Endodermal cell (in vitro differentiated cells): ENCODE measurements at places on chromosomes 2 and 18. TPM values are rescaled to one million over a fixed set of nuclear protein-coding genes. Genes with fewer than 3 reads are reported as not detected.
A peak's percentile ranks its signal among the peaks of the same experiment; 100 is the strongest.

- H3K27ac ChIP-seq: no peak overlapping the region
- DNase-seq: no peak
- H3K36me3 ChIP-seq: no peaks in the 10 kb centered on the region
Observed at GRCh38 chr2:202158796-202159195, 79.6 kb downstream of the SUMO1 start.

DNA sequence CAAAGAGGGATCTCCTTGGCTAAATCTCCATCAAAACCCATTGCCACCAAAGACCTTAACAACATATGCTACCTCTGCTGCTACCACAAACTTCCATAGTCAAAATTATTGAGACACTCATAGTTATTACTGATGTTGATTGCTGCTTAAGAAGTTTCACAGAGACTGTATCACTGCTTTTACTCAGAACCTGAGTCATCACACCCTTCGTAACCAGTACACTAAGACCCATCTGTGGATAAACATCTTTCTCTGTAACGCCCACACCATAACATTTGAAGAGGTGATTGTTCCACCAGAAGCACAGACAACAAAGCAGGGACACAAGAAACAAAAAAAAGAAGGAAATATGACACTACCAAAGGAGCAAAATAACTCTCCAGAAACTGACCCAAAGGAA is 1563.1 kb downstream of the LRP1B start:
- H3K36me3 ChIP-seq: no peaks in the 10 kb centered on the region
- DNase-seq: no peak
- H3K27me3 ChIP-seq: no peaks in the 10 kb centered on the region
- H3K27ac ChIP-seq: no peak overlapping the region
- H3K4me3 ChIP-seq: no peak overlapping the region

Gene POTEJ
- total RNA-seq: not detected in 2 replicates

Gene UGT1A9
- total RNA-seq: not detected in 3 replicates

Gene PROKR1
- 3.8 and 4.4 TPM in 2 replicates for total RNA-seq

GRCh38 chr2:172480301-172481218 is 53.2 kb downstream of the ITGA6 start:
- DNase-seq: peak; percentile 47
- no peaks in the 10 kb centered on the region for H3K4me1 ChIP-seq
- H3K36me3 ChIP-seq: peaks cover 15% of the 10 kb centered on the region
- no peaks in the 10 kb centered on the region for H3K27me3 ChIP-seq
- no peak overlapping the region for H3K27ac ChIP-seq

Gene NDC80
- 29.7 and 30.9 TPM in 2 replicates for total RNA-seq

- no peak overlapping the region for H3K4me3 ChIP-seq
Observed at GRCh38 chr2:158204741-158205165, 103.1 kb downstream of the UPP2 start.

DNA sequence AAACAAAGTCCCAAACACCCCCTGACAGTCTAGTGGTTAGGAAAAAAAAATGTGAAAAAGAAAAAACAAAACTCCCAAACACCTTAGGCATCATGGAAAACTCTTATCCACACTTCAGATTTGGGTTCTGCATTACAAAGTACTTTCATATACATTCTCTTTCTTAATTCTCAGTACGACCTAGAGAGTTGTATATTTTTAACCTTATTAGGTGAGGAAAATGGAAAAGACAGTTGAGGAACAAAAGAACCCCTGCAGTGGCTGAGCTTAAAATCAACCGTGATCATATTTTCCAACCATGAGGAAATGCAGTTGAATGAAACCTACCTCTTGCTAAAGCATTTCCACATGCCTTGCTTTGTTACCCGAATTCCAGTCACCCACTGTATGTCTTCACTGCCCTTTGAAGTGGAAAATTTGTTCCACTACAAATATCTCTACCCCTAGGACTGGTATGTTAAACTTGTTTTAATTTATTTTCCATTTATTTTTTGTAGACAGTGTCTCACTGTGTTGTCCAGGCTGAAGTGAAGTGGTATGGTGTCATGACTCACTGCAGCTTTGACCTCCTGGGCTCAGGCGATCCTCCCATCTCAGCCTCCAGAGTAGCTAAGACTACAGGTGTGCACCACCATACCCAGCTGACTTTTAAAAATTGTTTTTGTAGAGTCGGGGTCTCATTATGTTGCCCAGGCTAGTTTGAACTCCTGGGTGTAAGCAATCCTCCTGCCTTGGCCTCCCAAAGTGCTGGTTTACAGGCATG is 56.9 kb upstream of the LPIN2 start:
- no peaks in the 10 kb centered on the region for H3K36me3 ChIP-seq
- DNase-seq: no peak
- no peak overlapping the region for H3K27ac ChIP-seq
- H3K4me3 ChIP-seq: no peak overlapping the region
- no peaks in the 10 kb centered on the region for H3K4me1 ChIP-seq

Gene IL1F10
- not detected in 3 replicates for total RNA-seq

DNA sequence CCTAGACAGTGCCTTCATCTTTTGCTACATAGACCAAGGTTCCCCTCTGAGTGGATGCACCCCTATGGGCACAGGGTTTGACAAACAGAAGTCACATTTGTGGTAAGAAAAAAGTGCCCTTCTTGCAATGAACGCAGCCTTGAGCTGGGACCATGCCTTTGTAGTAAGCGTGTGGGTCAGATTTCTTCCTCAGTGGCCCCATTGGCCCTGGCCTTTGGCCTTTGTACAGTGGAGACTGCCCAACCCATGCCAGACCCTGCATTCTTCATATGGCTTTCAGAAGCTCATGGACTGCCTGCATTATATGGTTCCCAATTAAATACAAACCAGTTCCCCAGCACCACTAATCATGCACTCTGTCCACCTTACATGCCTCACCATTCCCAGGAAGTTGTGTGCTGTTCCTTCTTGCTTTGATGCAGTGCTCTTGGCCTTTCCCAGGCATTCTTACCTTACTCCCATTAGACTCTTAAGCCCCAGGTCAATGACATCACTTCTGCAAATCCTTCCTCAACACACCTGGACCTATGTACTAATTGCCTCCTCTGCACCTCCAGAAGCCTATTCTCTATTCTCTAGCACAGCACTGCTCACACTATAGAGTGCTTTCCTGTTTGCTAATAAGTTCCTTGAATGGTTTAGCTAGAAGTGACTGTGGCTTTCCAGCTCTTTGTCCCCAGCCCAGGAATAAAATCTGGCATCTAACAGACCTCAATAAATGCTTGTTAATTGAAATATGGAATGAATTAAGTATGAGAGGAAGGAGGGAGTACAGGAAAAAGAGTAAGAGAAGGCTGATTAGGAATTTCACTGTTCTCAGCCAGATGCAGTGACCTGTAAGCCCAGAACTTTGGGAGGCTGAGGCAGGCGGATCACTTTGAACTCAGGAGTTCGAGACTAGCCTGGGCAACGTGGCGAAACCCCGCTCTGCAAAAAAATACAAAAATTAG is 60.2 kb downstream of the TMEM247 start:
- H3K36me3 ChIP-seq: no peaks in the 10 kb centered on the region
- DNase-seq: peak; percentile 22
- H3K4me3 ChIP-seq: no peak overlapping the region
- no peaks in the 10 kb centered on the region for H3K4me1 ChIP-seq

DNA sequence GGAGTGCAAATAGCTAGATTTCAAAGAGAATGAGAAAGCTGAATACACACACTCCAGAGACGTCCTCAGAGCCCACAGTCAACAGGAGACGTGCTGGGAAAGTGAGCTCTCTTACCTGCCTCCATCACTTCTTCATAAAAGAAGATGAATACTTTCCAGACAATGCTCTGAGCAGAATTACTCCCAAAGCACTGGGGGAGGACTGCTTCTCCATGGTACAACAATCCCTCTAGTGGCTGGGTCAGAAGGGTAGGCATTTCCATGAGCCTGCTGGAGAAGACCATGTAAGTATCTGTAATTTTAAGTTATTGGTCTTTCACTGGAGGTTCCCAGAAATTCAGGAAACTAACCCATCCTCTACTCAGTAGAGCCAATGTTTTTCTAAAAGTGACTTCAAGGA is 190.3 kb downstream of the RBM43 start:
- no peaks in the 10 kb centered on the region for H3K27me3 ChIP-seq
- H3K27ac ChIP-seq: no peak overlapping the region
- peak; percentile 69 for DNase-seq
- H3K4me1 ChIP-seq: no peaks in the 10 kb centered on the region

Gene GBX2
- total RNA-seq: not detected in 3 replicates

- DNase-seq: peak; percentile 60
- no peaks in the 10 kb centered on the region for H3K36me3 ChIP-seq
- no peaks in the 10 kb centered on the region for H3K27me3 ChIP-seq
Observed at GRCh38 chr2:180562378-180562777, 418.0 kb upstream of the UBE2E3 start.

- DNase-seq: no peak
- H3K4me3 ChIP-seq: no peak overlapping the region
Observed at GRCh38 chr2:102159295-102159694, 16.7 kb downstream of the IL1R1 start.

- no peak for DNase-seq
- H3K4me1 ChIP-seq: peaks cover 7% of the 10 kb centered on the region
- no peaks in the 10 kb centered on the region for H3K27me3 ChIP-seq
- no peaks in the 10 kb centered on the region for H3K36me3 ChIP-seq
- H3K4me3 ChIP-seq: no peak overlapping the region
- no peak overlapping the region for H3K27ac ChIP-seq
Observed at GRCh38 chr2:17626986-17627385, 86.5 kb downstream of the VSNL1 start.

GRCh38 chr2:84187258-84187657 is 271.8 kb downstream of the SUCLG1 start:
- H3K36me3 ChIP-seq: no peaks in the 10 kb centered on the region
- peak; percentile 56 for DNase-seq
- no peaks in the 10 kb centered on the region for H3K27me3 ChIP-seq
- H3K4me3 ChIP-seq: no peak overlapping the region
- no peaks in the 10 kb centered on the region for H3K4me1 ChIP-seq

- H3K27ac ChIP-seq: no peak overlapping the region
- no peaks in the 10 kb centered on the region for H3K36me3 ChIP-seq
- no peak for DNase-seq
Observed at GRCh38 chr18:63552581-63552980, 10.4 kb downstream of the SERPINB12 start.

GRCh38 chr2:96164459-96165184 is 19.4 kb upstream of the DUSP2 start:
- peak; percentile 79 for DNase-seq
- no peak overlapping the region for H3K27ac ChIP-seq
- H3K4me3 ChIP-seq: no peak overlapping the region
- no peaks in the 10 kb centered on the region for H3K27me3 ChIP-seq

Gene OTX1
- total RNA-seq: 14.8 to 20.6 TPM (median 19.0 TPM) in 3 replicates

Gene ALK
- 0.13 to 0.36 TPM (median 0.35 TPM) in 3 replicates for total RNA-seq

Gene NEU2
- not detected in 3 replicates for total RNA-seq

Gene TEX44
- not detected in 2 replicates for total RNA-seq

DNA sequence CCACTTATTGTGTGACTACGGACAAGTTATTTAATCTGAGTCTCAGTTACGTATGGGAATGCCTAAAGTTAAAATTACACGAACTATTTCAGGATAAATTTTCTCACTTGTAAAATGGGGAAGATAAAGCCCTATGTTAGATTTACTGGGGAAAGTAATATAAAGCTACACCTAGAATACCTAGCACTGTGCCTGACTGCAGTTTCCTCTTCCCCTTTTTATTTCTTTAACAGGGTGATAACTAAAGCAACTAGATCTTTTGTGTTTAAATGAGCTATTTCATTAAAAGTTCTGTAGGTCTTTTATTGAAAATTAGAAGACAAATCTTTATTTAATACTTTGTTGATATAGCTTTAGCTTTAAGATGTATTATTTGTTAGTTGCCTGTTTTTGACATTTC is 5.0 kb downstream of the B3GNT2 start:
- no peak overlapping the region for H3K27ac ChIP-seq
- peaks cover 31% of the 10 kb centered on the region for H3K36me3 ChIP-seq
- peak overlapping the region; percentile 93 for H3K4me3 ChIP-seq
- no peak for DNase-seq
- no peaks in the 10 kb centered on the region for H3K27me3 ChIP-seq
- peaks cover 11% of the 10 kb centered on the region for H3K4me1 ChIP-seq
